CD8-positive, alpha-beta memory T cell (primary cell): ENCODE measurements at places on chromosomes 12 and 14.

DNA sequence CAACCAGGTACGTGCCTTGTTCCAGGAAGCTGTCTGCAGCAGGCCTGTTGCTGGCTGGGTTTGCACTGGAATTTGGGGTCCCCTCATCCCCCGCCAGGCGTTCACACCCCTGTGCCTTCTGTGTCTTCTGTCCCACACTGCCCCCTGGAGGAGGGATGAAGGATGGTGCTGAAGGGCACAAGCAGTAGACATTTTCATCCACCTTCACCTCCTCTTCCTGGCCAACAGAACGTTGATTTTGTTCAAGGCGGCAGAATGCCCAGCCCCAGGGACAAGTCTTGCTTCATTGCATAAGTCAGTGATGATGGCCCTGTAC lies 122.1 kb downstream of the CALM1 start:
- H3K27me3 ChIP-seq = no peaks in the 10 kb centered on the region
- DNase-seq = peak; percentile 32

- DNase-seq = peak; percentile 41
- H3K27ac ChIP-seq = no peak overlapping the region
- H3K4me1 ChIP-seq = no peaks in the 10 kb centered on the region
These were observed 10.9 kb downstream of the C12orf43 start for GRCh38 chr12:121005346-121005815.

GRCh38 chr14:101953151-101953550 lies 11.2 kb upstream of the DYNC1H1 start:
- no peak overlapping the region for H3K27ac ChIP-seq
- H3K4me3 ChIP-seq = no peak overlapping the region
- H3K4me1 ChIP-seq = peaks cover 10% of the 10 kb centered on the region
- DNase-seq = no peak
- H3K27me3 ChIP-seq = no peaks in the 10 kb centered on the region
- H3K36me3 ChIP-seq = no peaks in the 10 kb centered on the region

DNA sequence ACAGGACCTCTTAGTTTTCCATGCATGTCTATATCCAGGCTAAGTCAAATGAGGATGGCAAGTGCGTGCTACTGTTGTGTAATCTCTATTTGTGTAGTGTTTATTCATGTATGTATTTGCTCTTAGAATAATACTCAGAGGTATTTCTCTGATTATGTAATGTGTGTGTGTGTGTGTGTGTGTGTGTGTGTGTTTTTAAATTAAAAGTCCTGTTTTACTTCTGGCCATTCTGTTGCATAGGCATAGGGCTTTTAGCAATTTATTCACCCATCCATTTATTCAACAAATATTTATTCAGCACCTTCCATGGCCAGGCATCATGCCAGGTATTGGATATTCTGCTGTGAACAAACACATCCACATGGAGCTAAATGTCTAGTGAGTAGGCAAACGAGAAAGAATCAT lies 63.5 kb downstream of the PELI2 start:
- H3K4me3 ChIP-seq = no peak overlapping the region
- DNase-seq = no peak
- no peaks in the 10 kb centered on the region for H3K27me3 ChIP-seq
- H3K4me1 ChIP-seq = no peaks in the 10 kb centered on the region
- H3K36me3 ChIP-seq = no peaks in the 10 kb centered on the region
